ENCODE measurements at places on chromosomes 4 and X.

DNA sequence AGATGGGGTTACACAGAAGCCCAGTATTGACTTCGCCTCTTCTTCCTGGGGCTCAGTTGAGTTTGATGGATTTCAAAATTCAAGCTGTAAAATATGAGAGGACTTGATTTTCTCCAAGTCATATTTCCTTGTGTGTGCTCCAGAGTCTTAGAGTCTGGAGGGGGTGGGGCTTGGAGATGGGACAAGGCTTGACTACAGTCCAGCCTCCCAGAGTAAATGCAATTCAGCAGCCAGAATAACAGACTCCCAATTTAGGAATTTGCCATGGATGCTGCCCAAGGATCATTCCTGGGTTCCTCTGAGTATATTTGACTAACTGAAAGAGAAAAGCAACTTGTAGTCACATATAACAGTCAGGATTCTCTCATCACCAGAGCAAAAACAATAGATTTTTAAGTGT is 53.7 kb upstream of the RBPJ start:
- DNase-seq, result no peak

DNA sequence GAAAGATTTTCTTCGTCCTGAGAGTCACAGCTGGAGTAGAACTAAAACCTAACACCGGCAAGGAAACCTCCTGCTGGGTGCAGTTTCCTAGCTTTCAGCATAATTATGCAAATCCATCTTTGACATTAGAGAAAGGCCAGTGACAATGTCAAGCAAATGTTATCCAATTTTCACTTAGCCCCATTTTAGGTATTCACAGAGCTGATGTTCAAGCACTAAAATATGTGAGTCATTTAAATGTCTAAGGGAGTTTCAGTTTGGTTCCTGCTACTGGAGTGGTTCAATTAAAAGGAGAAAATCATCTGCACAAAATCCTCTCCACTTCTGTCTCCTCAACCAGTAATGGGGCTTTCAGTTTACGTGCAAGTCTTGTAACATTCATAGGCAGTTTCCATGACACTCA is 37.1 kb upstream of the AMOT start:
- DNase-seq, result no peak

GRCh38 chr4:65580551-65580950 is 89.7 kb downstream of the EPHA5 start:
- DNase-seq, result no peak

DNA sequence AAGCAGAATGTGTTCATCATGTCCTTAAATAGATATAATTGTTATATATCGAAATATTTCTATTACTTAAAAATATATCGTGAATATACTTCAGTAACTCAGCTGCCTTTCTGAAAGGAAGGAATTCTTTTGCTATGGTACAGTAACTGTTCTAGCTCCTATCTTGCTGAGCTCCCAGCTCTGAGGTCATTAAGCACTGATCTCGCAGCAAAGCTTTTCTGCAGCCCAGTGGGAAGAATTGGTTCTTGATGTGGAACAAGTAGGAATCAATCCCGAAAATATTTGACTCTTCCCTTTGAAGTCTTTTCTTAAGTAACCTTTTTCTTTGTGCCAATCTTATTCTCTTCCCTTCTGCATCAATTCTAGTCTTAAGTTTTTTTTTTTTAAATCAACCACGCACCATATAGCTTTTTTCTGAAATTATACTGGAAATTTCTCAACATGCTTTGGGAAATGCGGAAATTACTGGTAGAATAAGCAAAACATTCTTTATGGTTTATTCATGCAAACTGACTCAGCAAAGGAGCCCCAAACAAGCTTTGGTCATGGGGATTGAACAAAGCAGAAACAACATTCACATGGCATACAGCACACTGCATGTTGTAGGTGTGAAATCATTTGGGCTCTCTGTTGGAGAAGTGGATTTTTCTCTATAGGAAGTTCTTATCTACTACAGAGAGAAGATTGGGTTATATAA is 428.9 kb upstream of the GNPDA2 start:
- DNase-seq, result no peak

DNA sequence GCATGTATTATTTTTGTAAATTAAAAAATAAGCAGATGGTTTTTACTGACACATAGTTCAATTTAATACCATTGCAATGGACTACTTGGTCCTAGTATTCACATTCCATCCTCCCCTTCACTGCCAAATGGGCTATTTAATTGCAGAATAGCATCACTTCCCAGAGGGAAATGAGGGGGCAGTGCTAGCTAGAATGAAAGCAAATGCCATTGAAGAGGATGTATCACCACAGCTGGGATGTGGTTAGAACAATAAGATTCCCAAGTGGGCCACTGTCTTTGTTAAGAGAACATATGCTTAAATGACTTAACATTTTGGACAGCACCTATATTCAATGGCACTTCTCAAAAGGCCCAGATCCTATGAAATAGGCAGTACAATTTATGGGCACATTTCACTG is 224.7 kb downstream of the RBMX2 start:
- DNase-seq, result no peak

GRCh38 chr4:78737035-78737434 is 39.1 kb upstream of the BMP2K start:
- no peak for DNase-seq

GRCh38 chrX:131801066-131801465 is 222.0 kb upstream of the STK26 start:
- no peak for DNase-seq

GRCh38 chr4:147570616-147571015 is 46.6 kb upstream of the TMEM184C start:
- no peak for DNase-seq
